Femur (tissue), 1 donor: ENCODE measurements at places on chromosomes 6 and 20.

- no peak for DNase-seq
These were observed 31.8 kb downstream of the TREML1 start for GRCh38 chr6:41122373-41122772.

DNA sequence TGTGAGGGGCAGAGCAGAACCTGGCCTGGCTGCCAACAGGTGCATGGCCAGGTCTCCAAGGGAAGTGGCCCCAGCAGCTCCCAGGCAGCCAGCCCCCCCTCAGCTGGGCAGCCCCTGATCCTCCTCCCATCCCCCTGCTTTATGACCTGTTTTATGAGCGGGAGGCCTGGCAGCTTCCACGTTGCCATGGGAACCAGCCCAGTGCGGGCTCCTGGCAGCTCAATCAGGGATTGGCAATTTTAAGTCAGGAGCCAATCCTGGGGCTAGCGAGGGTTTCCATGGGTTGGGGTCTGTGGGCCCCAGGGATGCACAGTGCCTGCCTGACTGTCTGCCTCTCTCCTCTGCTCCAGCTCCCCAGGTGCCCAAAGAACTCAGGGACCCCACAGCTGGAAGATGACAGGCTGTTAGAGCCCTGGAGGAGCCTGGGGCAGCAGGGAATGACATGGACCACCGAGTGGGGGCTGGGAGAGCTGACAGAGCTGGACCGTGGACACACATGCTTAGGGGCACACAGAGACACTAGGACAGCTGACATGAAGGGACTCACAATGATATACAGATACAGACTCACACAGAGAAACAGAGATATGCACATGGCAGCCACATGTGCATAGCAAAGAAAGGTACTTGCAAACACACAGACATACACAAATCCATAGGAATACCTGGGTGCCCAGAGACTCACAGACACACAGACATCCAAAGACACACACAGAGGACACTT, 56.5 kb upstream of the SIRPA start:
- no peak for DNase-seq

GRCh38 chr6:21522797-21523456, 70.6 kb upstream of the SOX4 start:
- no peak for DNase-seq

DNA sequence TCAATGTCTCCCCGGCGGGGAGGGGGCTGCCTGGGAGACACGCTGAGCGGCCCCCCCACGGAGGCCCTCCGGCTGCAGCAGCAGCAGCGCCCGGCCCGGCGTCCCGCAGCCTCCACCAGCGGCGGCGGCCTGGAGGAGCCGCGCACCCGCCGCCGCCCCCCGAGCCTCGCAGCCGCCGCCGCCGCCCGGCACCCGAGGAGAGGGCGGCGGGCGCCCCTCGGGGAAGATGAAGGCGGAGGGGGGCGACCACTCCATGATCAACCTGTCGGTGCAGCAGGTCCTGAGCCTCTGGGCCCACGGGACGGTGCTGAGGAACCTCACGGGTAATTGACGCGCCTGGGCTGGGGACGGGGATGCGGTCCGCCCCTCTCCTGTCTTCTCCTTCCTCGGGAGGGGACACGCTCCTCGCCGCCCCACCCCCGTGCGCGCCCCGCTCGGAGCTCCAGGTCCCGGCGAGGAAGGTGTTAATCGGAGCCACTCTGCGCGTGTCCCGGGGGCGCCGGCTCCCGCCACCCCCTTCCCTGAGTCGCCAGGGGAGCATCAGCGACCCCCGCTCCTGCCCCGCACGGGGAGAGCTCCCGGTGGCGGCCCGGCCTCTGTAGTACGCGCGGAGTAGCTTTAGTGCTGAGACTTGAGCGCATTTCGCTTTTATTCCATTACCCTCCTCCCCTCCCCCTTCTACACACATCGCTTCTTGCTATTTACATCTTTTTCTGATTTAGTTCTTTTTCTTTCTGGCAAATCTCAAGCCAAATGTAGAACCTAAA, 686 bp downstream of the TMEM170B start:
- peak; percentile 46 for DNase-seq

DNA sequence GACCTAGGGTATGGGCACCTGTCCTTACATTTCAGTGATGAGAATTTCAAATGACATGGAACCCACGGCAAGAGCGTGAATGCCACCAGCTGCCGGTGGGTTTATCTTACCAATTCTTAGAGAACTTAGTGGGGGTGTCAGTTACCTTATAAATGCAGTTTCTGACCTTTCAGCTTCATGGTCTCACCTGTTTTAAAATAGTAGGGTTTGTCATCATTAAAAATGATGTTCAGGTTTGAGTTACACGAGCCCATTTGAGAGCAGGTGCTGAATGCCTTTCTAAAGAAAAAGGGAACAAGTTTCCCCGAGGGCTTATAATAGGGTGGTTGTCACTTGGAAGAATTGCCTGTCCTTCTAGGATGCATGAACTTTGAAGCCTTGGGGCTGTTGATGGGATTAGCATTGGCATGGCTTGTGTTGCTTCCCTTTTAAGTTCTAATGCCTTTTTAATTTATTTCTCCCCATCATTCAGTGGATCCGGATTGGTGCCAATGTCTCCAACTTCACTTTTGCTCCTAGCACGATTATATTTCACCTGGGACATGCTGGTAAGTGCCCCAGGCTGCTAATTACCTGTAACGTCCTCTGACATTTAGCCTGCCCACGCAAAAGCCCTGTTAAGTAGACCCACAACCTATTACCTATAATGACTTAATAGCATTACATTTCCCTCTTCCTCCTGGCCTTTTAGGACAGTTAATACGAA, 27.9 kb downstream of the GHRH start:
- no peak for DNase-seq

DNA sequence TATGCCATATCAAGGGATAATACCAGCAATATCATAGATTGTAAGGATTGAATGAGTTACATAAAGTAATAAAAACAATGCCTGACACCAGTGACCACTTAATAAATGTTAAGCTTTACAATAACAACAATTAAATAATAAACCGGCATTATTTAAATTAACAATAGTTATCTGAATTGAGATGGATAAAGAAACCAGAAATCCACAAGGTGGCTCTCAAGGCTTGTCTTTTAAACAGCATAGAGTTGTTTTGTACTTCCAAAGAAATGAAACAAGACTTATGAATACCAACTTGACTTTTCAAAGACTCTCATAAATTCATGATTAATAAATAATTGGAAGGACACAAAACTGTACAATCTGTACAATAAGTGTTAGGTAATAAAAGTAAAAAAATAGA, 203.1 kb downstream of the ASCC3 start:
- DNase-seq, result no peak

DNA sequence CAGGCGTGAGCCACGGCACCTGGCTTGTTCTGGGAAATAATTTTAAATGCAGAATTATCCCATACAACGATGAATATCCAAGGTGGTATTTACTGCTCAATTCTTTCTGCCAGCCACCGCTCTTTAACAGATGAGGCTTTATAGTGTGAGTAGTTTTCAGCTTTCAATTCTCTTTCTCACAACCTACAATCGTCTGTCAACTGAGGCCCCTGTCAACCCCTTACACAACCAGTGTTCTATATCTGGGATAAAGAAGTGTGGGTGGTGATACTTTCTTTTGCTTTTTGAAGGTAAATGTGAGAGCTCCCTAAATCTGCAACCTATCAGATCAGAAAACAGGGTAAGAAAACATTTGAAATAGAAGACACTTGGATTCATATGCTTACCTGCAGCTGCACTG, 22.5 kb downstream of the STAU1 start:
- no peak for DNase-seq

DNA sequence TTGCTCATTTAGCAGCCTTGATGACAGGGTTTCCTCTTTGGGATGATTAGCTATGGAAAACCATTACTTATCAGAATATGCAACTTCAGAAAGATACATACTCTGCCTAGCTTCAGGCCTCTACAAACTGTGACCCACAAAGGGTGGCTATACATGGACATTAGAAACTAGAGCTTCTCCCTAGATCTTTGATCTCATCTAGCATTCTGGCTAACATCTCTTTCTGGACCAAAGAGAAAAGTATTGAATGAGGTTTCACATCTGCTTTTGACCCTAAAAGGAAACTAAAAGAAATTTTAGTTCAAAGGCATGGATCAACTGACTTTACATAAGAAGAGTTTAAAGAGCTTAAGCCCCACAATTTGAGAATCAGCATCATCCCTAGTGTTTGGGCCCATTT, 12.4 kb upstream of the HMGN3 start:
- DNase-seq, result no peak

GRCh38 chr20:44026647-44027342, 112.1 kb downstream of the TOX2 start:
- DNase-seq, result no peak

GRCh38 chr6:73452107-73452461, at the start of gene CGAS:
CGAS (minus strand) TSS chr6:73452297; CDS start chr6:73452181, 116 bp downstream.
- peak; percentile 89 for DNase-seq

GRCh38 chr6:2792330-2793110, 27.3 kb downstream of the WRNIP1 start:
- DNase-seq, result no peak

GRCh38 chr6:79512014-79512413, 25.2 kb downstream of the LCA5 start:
- no peak for DNase-seq

DNA sequence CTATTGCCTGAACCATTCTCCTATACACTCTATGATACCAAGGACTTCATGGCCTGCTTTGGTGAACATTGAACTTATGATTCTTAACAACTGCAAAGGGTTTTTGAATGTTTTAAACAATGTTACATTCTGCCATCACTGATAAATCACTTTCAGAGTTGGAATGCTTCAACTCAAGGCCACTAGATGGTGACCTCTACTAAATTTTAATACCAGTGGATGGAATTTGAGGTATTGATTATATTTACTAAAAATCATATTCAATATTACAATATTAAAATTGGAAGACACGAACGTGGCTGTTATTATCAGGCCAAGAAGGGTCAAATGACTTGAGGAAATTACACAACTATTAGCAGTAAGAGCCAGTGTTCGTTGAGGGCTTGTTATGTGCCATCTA, 18.6 kb downstream of the MYCT1 start:
- DNase-seq, result no peak

GRCh38 chr6:43077333-43077809, 1.3 kb downstream of the PTK7 start:
- DNase-seq, result no peak

- no peak for DNase-seq
These were observed 2.5 kb downstream of the RIPOR2 start for GRCh38 chr6:24933266-24933665.

DNA sequence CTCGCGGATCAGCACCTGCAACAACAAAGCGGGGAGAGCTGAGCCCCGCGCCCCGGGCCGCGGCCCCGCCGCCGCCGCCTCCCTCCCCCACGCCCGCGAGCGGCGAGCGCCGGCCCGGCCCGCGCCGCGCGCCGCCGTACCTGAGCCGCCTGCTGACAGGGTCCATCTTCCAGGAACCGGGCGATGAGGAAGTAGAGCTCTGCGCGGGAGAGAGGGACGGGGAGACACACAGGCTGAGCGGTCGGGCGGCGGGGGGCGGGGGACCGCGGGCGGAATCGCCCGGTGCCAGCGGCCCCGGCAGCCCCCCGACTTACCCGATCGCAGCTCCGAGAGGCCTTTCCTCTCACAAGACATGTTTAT, 359 bp downstream of the PHIP start:
- no peak for DNase-seq

GRCh38 chr6:160919723-160920440, 71.7 kb upstream of the MAP3K4 start:
- no peak for DNase-seq

- DNase-seq, result no peak
These were observed 2.8 kb upstream of the CEP43 start for GRCh38 chr6:166996406-166996805.

GRCh38 chr6:148365041-148365440, 22.4 kb downstream of the SASH1 start:
- DNase-seq, result no peak

- DNase-seq, result no peak
These were observed 872 bp upstream of the RBM39 start for GRCh38 chr20:35742741-35743523.

DNA sequence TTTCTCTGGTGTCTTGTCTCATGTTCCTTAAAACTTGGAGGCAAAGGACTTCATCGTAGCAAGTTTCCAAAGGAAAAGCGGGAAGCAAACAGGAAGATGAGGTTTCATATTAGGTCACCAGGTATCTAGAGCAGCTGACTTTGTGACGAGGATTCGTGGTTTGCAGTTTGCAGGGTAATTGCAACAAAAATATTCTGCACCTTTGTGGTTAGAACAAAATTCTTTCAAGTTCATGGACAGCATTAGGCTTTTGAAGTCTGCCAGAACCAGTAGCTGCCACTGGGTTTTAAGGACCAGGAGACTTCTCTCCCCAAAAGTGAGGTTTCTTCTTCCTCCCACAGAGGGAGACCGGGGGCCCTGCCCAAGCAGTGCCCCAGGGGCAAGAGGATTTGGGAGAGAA, 63.4 kb downstream of the RPP40 start:
- no peak for DNase-seq

DNA sequence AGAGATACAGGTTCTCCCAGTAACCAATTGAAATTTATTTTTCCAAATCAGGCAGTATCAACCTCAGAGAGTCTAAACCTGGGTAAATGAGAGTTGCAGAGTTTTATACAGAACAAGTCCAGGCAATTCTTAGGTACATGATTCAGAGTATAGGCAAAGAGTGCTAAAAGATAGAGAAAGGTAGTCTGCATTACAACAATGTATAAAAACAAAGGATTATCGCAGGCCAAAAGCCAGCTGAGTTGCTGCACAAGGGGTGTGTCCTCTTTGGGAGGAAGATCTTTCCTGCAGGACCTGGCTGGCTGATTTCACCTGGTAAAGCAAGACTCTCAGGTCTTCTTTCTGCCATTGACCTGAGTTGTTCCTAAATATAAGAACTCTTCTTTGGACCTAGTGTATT, 48.9 kb upstream of the ECHDC1 start:
- no peak for DNase-seq
